Stimulated activated CD8-positive, alpha-beta memory T cell treated with anti-CD3 and anti-CD28 coated beads, Interleukin-4, amount 100 ng/mL, for 1 hour (primary cell): ENCODE measurements at places on chromosomes 7 and 10.

GRCh38 chr10:21522631-21523406, 2.7 kb downstream of the SKIDA1 start:
- no peak for DNase-seq

- DNase-seq = no peak
Observed at GRCh38 chr10:120483651-120484301, 26.7 kb downstream of the PLPP4 start.

DNA sequence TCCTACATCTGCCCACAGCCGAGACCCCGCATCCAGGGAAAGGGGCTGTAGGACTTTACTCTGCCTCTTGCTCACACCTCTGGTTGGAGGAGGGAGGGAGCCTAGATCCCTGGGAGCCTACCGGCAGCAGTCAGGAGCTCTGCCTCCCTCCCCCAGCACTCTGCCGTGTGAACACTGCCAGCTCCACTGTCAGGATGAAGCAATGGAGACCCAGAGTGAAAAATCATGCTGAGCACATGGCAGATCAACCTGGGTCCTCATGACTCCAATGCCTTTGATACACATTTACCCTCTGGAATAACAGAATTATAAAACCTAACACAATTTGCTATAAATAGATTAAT, 477.7 kb downstream of the TNS3 start:
- DNase-seq = no peak

DNA sequence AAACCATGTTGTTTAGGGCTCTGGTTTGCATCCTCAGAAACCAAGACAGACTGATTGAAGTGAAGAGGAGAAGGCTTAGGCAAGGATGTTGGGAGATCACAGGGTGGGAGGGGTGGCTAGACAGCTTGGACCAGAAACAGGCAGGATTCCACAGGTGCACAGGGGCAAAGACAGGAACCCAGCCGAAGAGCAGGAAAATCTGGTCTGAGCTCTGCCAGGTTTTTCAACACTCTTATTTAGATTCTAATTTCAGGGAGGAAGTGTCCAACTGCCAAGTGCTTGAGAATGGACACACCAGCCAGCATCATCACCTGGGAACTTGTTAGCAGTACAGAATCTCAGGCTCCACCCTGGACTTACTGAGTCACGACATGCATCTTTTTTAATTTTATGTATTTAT, 93.8 kb downstream of the MARCHF5 start:
- DNase-seq = no peak

DNA sequence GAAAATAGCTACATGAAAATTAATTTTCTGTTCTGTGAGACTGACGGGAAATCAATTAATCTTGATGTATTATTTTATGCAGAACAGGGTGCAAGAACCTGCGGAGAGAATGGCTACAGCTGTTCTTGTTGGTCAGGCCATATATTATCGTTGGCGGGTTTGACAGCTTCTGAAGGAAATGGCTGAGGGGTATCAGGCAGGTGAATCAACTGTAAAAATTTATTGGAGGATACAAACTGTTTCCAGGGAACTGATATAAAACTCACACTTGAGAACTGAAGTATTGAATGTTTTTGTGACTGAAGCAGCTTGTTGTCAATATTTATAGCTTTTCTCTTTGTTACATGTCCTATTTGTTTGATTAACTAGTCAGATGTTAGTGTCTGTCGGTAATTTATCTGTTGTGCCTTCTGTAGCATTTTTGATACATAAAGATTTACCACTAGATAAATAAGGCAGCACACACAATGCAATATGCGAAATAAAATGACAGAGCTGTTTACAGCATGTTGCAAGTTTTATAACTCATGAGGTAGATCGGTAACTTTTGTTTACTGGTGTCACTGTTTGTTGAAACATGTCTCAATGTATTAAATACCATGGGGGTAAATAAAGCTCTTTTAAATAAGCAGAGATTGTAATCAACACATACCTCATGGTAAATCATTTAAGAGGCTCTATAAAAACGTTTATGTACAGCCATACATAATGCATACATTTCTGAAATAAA, 308.2 kb downstream of the LRMDA start:
- no peak for DNase-seq

DNA sequence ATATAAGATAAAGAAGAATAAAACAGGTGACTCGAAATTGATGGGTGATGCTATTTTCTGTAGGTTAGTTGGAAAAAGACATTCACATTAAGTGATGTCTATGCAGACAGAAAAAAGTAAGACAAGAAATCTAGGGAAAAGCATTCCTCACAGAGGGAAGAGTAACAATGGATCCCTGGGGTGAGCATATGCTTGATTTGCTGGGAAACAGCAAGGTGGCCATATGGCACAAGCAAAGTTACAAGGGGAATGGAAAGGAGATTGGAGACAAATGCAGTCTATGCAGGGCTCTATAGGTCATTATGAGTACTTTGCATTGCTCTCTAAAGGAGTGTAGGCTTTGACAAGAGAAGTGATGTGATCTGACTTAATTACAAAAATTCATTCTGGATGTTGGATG, 90.9 kb upstream of the ZNF804B start:
- DNase-seq = no peak

GRCh38 chr10:98309366-98310355, 41.7 kb upstream of the LOXL4 start:
- no peak for DNase-seq

- no peak for DNase-seq
Observed at GRCh38 chr10:49761789-49762565, at the start of gene OGDHL. Gene OGDHL, minus strand, starts transcription at chr10:49762323. Its CDS starts 3,731 bp downstream, at chr10:49758592.

DNA sequence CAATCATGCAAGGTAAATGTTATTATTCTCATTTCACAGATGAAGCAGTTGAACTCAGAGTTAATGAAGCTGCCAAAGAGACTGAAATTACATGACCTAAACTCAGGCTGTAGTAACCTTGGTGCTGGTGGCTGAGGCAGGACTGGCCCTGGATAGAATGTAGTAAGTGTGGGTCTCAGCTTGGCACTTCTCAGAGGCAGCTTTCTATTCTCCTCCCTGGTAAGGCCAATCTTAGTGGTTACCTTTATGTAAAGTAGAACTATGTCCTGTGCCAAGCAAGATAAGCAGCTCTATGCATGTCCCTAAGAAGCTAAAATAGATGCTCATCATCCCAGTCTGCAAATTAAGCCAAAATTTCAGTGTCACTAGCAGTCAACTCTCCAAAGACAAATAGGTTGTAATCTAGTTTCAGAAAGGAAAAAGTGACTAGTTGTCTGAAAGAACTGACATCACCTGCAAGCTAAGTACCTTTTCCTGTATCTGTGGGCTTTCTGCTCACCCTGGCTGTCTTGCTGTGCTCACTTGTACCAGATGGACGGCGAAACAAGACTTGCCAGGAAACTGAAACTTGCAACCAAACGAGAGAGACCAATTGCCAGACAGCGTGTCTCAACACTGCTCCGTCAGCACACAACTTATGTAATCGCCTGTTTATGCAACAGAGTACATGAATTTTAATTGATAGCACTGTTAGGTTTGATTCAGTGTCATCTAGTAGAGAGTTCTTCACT, 43.7 kb downstream of the CH25H start:
- DNase-seq = peak; percentile 1

DNA sequence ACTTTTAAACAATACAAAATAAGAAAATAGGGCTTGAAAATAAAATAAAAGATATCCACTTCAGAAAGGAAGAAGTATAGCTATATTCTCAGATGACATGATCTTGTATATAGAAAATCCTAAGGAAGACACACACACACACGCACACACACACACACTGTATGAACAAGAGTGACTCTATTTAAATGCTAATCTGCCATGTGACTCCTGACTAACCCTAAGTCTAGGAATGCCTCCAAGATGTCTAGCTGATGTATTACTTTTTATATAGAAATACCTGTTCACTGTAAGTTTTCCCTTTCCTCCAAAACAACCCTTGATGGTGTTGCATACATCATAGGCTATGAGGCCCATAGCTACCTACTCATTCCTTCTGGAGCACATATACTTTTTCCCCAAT, 173.1 kb upstream of the LRRTM3 start:
- DNase-seq = no peak

DNA sequence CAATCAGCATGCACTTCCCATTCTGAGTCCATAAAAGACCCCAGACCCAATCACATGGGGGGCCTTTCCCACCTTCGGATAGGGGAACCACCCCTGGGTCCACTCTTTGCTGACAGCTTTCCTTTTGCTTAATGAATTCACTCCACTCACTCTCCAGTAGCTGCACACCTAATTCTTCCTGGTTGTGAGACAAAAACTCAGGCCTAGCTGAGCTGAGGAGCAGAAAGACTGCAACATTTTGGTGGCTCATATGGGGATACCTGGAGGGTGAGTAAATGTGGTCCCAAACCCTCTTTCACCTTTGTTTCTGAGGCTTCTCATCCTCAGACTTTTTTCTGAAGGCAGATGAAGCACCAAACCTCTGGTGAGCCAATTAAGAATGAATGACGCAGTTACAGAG, 138.1 kb downstream of the WDR11 start:
- no peak for DNase-seq

- no peak for DNase-seq
Observed at GRCh38 chr10:42859256-42859655, 76.7 kb downstream of the BMS1 start.

GRCh38 chr10:128028508-128029289, 97.5 kb downstream of the MKI67 start:
- no peak for DNase-seq

DNA sequence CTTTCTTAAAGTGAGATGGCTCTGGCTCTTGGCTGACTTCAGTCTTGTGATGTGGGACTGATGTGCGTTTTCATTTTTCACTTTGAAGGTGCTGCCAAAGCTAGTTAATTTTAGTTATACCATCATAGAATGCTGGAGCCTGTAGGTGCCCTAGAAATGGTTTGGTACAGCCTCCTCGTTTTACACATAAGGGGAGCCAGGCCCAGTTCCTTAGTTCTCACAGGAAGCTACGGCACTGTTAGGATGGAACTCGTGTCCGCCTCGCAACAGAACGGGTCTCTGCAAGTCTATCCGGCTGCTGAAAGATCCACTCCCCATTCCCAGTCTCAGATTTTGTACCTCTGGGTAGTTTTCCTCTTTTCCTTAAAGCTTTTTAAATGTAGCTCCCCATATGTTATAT, 173.2 kb upstream of the PRPS1L1 start:
- no peak for DNase-seq

GRCh38 chr7:113414401-113415035, 296.2 kb upstream of the SMIM30 start:
- no peak for DNase-seq

- no peak for DNase-seq
Observed at GRCh38 chr10:92573091-92573797, 649 bp downstream of the IDE start.

DNA sequence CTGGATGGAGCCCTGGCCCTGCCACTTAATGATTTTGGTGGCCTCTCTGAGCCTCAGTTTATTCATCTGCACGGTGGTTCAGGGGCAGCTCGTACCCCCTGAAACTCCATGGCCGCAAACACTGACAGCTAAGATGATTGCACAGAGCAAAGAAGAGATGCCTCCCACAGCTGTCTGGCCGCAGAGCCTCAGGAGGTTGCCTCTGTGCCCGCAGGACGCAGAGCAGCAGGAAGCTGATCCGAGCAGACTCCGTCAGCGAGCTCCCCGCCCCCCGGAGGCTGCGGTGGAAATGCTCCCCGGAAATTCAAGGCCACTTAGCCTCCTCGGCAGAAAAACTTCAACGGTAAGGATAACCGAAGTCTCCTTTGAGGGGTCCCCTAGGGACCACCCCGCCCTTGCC, 30.2 kb upstream of the C10orf53 start:
- no peak for DNase-seq

- no peak for DNase-seq
Observed at GRCh38 chr10:130474591-130474990, 338.4 kb downstream of the GLRX3 start.

GRCh38 chr10:60564475-60564874, 174.8 kb upstream of the ANK3 start:
- no peak for DNase-seq

GRCh38 chr10:63143987-63144386, 10.9 kb downstream of the NRBF2 start:
- no peak for DNase-seq
